ENCODE measurements at places on chromosomes 5 and 9.

DNA sequence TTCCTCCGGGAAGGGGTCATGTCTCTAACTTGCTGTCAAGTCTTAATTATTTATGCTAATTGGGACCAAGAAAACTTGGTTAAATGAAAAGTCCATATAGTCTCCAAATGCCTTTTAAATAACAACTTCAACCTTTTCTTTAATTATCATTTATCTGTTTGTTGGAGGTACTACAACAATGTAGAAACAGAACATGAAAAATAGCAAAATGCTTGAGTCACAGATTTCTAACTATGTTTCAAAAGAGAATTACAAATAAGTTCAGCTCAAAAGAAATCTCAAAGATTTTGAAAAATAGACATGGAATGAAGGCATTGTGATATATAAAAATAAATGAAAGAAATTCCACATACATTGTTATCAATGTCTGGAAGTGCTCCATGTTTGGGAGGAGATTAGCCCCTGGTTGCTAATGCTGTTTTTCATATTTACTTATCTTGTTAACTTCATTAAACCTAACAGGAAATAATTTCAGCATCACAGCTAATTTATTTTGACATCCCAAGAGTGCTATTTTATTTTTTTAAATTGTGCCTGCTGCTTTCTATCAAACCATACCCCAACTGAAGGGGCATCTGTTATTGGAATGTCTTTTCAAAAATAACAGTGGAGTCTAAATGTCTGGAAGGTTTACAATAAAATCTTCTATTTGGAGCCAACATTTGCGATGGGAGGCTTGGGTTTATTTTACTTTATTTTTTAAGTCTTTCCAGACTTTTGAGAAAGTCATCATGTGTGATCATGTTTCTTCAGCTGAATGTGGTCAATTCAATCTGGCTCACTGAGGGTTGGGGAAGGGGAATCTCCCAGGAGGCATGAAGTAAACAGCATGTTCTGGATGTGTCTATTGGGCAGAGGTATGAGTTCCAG, 53.1 kb upstream of the ANKRD55 start:
- DNase-seq = no peak

GRCh38 chr5:150279330-150280020, 10.1 kb downstream of the CAMK2A start:
- no peak for DNase-seq

DNA sequence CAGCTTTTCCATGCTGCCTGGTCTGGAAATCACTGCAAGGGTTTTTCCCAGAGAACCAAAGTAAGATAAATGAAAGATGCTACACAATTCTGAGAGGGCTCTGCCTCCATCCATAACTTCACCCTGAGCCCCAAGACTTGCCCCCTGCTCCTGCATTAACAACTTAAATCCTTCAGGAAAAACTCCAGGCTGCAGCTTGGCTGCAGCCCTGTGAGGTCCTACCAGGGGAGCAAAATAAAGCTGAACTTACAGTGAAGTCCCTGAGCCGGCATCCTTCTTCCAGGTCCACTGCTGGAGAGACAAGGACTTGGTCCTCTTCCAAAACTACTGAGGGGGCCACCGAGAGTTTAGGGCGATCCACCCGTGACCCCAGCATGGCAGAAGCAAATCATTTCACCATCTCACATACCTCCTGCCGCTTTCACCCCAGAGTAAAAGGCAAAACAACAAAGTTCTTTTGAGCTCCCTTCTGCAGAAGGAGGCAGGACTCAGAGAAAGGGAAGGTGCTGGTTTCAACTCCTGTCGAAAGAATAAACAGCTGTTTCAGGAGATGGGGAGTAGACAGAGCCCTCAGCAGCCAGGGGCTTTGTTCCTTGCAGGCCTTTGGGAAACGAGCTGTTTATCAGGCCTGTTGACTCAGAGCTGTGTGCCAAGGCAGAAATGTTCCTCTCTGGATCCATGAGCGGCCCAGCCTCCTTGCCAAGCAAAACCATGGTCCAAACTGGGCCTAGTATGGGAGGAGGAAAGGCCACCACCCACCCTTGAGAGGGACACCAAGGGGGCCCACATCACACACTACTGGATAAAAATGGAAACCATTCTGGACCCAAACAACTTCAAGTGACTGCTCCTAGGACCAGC, 20.6 kb downstream of the GGTA1 start:
- no peak for DNase-seq

- DNase-seq = no peak
Measured at GRCh38 chr5:118891252-118891651, 97.1 kb downstream of the DTWD2 start.

GRCh38 chr5:1874771-1875220, 7.9 kb downstream of the IRX4 start:
- no peak for DNase-seq

DNA sequence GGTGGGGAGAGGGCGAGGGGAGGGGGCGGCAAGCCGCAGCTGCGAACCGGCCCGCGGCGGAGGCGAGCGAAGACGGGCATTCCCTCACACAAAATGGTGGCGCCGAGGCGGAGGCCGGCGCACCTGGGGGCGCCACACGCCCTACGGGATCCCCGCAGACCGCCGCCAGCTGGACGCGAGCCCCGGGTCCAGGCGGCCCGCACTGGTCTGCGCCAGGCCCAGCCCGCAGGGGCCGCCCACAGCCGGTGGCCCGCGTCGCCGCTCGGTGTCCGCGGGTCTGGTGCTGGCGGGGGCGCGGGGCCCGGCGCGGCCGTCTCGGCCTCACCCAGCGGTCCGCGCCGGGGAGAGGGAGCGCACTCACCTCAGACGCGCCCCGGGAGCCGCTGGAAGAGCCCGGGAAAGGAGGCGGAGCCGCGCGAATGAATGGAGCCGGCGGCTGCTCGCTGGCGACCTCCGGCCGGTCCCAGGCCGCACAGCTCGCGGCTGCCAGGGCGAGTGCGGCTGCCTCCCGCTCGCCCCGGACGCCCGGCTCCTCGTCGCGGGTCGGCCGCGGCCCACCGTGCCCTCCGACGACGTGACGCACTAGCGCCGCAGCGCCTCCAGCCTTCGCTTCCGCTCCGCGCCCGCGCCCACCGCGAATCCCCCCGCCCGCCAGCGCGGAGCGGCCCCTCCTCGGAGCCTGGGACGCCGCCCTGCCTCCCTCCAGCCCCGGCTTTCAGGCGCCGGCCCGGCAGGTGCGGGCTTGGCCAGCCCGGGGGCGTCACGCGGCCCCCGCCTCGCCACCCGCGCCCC, at the start of gene FAM169A:
Gene FAM169A, minus strand, starts transcription at position 584 of the 792 bp plus-strand sequence. CDS start 24,711 bp downstream, outside the sequence.
- peak; percentile 61 for DNase-seq

DNA sequence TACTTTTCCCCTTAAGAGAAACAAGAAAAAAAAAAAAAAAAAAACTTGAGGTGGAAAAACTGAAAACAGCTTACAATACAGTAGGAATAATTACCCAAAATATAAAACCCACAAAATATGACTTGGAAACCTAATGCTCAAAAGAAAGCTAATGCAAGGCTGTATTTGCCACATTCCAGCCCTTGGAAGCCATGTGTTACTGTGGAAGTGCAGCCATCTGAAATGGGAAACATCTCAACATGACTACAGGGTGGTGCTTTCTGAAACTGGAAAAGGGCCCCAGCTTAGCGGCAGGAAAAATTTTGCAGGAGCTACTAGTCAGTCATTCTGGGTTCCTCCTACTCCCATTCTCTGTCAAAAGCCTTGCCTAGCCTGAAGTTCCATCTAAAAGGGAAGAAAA, 20.4 kb downstream of the CDK5RAP2 start:
- no peak for DNase-seq

DNA sequence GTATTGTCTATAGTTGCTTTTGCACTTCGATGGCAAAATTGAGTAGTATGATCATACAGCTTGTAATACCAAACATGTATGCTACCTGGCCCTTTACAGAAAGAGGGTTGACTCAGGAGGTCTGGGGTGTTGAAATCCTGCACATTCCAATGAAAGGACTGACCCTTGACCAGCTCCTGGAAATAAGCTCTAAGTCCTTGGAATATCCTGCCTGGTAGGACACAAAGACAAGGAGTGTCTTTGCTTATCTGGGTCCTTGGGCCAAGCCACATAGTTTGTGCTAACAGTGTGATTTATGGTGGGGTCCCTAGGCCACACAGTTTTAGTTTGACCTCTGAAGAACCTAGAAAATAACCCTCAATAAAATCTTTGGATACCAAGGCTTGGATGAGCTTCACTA, 89.3 kb upstream of the FTMT start:
- no peak for DNase-seq

GRCh38 chr5:147805030-147805454, 22.5 kb upstream of the JAKMIP2 start:
- no peak for DNase-seq

GRCh38 chr5:140073296-140073695, 30.2 kb upstream of the NRG2 start:
- DNase-seq = peak; percentile 25

GRCh38 chr5:13519131-13519530, 425.4 kb downstream of the DNAH5 start:
- DNase-seq = no peak

DNA sequence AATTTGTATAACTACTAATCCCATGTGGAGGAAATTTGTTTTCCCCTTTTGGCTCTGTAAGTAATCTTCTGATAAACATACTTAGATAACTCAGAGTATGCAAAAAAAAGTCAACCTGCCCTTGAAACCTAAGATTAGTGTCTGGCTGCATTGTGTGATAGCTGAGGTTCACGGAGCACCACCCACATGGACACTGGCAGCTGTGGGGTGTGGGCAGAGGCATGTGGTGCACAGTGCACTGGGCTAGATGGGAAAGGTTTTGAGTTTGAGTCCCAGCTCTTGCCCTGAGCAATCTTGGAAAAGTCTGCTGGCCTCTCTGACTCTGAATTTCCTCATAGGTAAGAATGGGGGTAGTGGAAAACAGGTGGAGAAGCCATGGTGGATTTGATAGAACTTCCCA, 75.1 kb downstream of the PLCXD3 start:
- DNase-seq = no peak

- no peak for DNase-seq
Measured at GRCh38 chr5:124332273-124332672, 414.2 kb downstream of the ZNF608 start.

- no peak for DNase-seq
Measured at GRCh38 chr5:664343-664993, 28.7 kb downstream of the TPPP start.

GRCh38 chr9:122076117-122076516, 17.0 kb downstream of the TTLL11 start:
- no peak for DNase-seq

GRCh38 chr5:55914971-55915370, 63.8 kb downstream of the IL31RA start:
- DNase-seq = no peak

- DNase-seq = no peak
Measured at GRCh38 chr9:133340256-133340655, 4.3 kb upstream of the SURF6 start.

DNA sequence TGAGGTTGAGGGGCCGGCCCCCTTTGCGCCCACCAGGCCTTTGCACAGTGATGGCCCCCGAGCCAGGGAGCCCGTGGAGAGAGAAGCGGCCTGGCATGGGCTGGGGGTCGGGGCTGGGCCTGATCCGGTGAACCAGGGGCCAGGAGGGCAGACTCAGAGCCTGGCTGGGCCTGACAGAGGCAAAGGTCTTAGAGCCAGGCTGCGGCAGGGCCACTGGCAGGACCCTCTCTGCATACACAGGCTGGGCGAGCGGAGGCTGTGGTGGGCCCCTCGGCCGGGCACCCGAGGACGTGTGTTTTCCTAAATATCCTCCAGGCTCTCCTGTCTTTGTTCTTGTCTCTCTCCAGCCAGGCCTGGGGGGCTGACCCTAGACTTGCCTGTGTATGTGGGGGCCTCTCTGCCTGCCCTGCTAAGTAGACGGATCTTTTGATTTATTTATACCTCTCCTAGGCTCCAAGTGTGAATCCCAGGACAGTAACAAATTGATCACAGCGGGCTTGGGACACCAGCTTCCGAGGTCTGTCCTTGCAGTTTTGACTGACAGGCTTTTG, 933 bp downstream of the NEK6 start:
- no peak for DNase-seq

GRCh38 chr5:126864042-126864688, 87.2 kb downstream of the LMNB1 start:
- no peak for DNase-seq

DNA sequence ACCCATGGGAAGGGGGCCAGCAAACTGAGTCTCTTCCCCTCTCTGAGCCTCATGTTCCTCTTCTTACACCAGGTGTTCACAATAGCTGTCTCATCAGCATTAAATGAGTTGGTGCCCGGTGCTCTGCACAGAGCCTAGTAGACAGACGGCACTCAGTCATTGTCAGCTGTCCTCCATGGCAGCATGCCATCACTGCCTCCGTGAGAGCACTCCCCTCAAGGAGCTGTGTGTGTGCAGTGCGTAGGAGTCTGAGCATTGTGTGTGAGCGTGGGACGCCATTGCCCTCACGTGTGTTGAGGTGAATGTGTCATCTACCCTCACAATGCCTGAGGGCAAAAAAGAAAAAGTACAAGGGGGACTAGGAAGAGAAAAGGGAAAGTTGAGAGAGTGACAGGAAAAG, 536.5 kb downstream of the CDK5RAP2 start:
- no peak for DNase-seq

GRCh38 chr5:989961-990530, 18.6 kb upstream of the NKD2 start:
- no peak for DNase-seq

- no peak for DNase-seq
Measured at GRCh38 chr5:2537378-2538145, 213.9 kb downstream of the IRX2 start.

GRCh38 chr5:56640763-56641406, 174.5 kb upstream of the MAP3K1 start:
- peak; percentile 17 for DNase-seq

DNA sequence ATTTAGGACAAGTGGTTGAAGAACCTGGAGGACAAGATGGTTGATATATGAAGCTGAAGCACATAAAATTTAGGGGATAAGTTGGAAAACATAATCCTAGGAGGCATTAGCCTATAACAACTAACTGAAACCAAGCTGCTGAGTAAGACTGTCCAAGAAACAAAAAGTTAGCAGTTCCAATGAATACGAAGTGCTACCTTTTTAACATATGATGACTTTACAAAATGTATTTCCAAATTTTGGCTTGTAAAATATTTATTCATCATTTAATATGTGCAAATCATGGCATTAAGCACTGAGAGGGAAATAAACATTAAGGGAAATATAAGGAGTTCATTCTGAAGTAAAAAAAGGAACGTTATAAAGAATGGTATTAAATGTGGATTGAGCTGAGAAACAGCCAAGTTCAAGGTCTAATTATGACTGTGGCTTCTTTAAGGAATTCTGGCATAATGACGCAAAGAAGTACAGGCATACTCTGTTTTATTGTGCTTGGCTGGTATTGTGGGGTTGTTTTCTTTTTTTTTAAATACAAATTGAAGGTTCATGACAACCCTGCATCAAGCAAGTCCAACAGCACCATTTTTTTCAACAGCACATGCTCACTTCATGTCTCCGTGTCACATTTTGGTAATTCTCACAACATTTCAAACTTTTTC, 7.7 kb downstream of the RAPGEF6 start:
- no peak for DNase-seq

GRCh38 chr5:125348936-125349831, 602.7 kb upstream of the ZNF608 start:
- no peak for DNase-seq

- no peak for DNase-seq
Measured at GRCh38 chr5:31967461-31967860, 206.7 kb downstream of the GOLPH3 start.

All from GM20000 (cell line).